Transverse colon (tissue), 4 donors: ENCODE measurements at places on chromosomes 3 and 15.

DNA sequence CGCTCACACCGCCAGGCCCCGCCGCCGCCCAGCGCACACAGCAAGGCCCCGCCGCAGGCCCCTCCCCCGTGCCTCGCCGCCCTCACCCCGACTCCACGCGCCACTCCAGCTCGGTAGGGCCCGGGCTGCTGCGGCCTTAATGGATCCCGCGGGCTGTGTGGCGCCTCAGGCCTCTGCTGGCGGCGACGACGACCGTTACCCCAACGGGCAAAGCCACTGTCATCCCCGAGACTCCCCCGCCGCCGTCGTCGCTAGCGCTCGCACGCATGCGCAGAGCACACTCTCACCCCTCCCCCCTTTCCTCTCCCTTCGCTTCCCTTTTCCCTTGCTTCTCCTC lies at the start of gene MSL2:
Gene MSL2 (minus strand): TSS at position 272 of the 337 bp plus-strand sequence. CDS start 1,222 bp downstream, outside the sequence.
- DNase-seq = peak; percentile 79

DNA sequence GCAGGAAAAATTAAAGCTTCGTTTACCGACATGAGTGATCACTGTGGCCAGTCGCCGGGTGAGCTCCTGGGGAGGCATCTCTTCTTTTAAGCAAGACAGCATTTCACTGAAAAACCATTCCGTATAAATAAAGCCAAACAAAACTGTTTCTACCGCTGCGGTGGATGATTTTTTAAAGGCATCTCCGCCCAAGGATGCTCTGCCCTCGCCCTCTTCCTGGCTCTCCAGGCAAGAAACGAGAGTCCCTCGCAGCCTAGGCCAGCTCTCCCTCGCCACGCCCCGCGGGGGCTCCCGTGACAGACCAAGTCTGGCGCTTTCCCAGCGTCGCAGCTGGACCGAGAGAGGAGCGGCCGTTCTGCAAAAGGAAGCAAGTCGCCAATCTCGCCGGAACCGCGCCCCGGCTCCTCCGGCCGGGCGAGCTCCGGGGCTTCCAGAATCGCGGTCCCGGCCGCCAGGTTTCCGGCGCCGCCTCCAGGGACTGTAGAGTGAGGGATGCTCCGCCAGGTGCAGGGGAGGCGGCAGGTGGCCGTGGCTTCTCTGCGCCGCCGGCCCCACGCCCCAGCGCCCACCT lies 458 bp downstream of the MCF2L2 start:
- DNase-seq = peak; percentile 49

GRCh38 chr3:186760897-186761447 lies 22.4 kb upstream of the EIF4A2 start:
- DNase-seq = no peak

- DNase-seq = no peak
Observed at GRCh38 chr3:14307656-14308302, 94.6 kb upstream of the SLC6A6 start.

- DNase-seq = no peak
Observed at GRCh38 chr3:191280111-191280510, 49.1 kb upstream of the CCDC50 start.

DNA sequence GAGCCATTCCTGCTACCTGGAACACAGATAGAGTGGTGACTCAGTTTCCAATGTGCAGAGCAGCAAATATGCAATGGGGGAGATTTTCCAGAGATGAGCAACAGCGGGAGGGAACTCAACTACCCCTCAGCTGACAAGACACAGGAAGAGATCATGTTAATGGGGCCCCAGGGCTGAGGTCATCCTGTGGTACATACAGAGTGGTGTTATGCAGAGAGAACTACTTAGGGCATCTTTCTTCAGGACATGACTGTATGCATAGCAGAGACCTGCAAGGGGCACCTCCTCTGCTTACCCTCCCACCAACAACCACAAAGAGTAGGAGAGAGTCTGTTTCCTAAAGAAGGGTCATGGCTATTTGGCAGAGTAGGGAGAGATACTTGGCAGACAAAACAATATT lies 6.8 kb upstream of the TBC1D5 start:
- no peak for DNase-seq

DNA sequence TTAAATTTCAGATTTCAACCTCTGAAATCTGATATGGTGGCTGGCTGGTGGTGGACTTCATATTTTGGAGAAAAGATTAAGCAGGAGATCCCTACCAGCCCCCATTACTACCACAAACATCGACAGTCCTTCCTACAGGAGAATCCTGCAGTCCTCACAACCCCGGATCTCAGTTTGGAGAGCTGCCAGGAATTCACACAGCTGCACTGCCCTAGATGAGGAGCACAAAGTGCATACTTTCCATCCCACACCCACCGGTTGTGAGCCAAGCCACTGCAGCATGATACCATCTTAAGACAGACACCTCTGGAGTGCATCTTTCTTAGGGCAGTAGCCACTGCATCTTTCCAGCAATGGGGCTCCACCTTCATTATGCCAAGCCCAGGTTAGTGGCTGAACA lies 185.5 kb upstream of the GPR149 start:
- no peak for DNase-seq

- DNase-seq = no peak
Observed at GRCh38 chr3:16671690-16672089, 66.5 kb upstream of the DAZL start.

GRCh38 chr3:115890579-115890978 lies 267.3 kb downstream of the GAP43 start:
- DNase-seq = no peak

DNA sequence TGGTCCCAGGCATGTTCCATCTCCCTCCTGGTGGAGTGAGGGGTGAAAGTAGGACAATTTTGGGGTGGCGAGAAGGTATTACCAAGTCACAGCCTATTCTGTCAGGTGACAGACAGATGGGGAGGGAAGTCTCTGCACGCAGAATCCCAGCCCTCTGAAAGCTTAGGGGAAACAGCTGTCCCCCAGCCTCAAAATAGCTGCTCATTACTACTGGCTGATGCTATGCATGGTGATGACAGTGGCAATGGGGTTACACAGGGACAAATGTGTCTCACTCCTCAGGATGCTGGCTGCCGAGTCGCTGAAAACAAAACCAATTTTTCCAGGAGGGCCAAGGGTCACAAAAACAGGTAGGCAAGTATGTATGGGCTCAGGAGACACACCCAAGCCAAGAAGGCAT lies 68.8 kb upstream of the OXTR start:
- no peak for DNase-seq

- DNase-seq = no peak
Observed at GRCh38 chr3:20123131-20123652, 62.8 kb downstream of the SGO1 start.

- DNase-seq = no peak
Observed at GRCh38 chr3:3683261-3683660, 116.0 kb upstream of the LRRN1 start.

- no peak for DNase-seq
Observed at GRCh38 chr3:52481819-52482521, 13.2 kb upstream of the STAB1 start.

- no peak for DNase-seq
Observed at GRCh38 chr15:65326818-65327217, 22.3 kb downstream of the RNU5B-1 start.

DNA sequence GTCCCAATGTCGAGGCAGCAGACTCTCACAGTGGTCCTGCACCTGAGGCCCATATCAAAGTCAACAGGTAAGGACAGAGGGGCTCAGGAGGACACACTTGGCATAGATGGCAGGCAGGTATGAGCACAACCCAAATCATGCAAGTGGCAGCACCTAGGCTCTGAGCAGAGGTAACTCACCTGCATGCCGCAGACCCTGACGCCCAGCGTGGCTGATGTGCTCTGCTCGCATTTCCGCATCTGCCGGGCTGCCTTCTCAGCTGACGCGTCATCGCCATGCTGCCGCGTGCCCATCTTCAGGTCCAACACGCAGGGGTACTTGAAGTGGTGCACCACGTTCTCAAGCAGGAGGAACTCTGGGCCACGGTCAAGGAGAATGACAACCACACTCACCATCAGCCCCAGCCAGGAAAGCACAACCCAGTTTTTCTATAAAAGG lies 4.2 kb upstream of the GMPPB start:
- no peak for DNase-seq

GRCh38 chr15:47551079-47551478 lies 166.2 kb upstream of the SEMA6D start:
- DNase-seq = no peak

- no peak for DNase-seq
Observed at GRCh38 chr3:71006810-71007785, 576.4 kb downstream of the FOXP1 start.

DNA sequence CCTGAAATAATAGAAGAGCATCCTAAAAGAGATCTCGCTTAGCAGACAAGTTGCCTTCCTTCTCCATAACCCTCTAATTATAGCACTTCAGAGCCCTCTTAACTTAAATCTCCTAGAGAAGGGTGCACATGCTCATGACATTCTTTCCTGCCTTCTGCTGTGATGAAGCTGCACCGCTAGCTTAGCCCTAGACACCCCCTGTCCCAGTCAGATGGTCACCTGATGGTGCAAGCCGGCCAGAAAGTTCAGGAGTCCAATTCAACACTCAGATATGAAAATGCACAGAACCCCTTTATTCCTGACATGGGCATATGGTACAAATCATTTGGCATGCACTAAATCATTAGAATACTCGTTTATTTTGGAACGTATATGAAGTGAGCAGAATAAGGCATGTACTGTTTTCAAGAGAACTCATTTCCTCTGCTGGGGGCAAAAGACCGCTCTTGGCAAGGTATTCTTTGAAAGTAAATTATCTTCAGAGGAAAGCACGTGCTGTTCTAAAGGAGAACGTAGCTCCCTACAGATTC lies 420.4 kb upstream of the PROK2 start:
- DNase-seq = no peak
